ENCODE measurements at places on chromosomes 1 and 21.
A peak's percentile ranks its signal among the peaks of the same experiment; 100 is the strongest.

- DNase-seq, result no peak
Measured at GRCh38 chr1:195516036-195516435, 1092.2 kb downstream of the KCNT2 start.

- no peak for DNase-seq
Measured at GRCh38 chr1:48701445-48701844, 75.2 kb downstream of the BEND5 start.

DNA sequence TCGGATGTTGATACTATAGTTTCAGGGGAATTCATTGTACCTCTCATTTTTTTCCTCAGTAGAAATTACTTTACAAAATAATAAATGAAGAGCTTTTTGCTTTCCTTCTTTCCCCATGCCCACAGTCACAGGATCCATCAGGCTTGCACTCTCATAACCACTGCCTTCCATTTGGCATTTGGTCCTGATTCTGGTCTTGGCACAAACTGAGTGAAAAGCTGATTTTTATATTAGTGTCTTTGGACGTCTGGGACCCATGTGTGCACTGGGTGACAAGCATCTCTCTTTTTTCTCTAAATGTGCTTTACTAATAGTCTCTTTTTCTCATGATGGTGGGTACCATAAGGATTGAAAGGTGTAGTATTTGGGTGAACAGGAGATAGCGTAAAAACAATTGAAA, 2.8 kb downstream of the ELAVL4 start:
- DNase-seq, result no peak

GRCh38 chr1:185672719-185673360, 61.4 kb upstream of the HMCN1 start:
- no peak for DNase-seq

GRCh38 chr1:166925810-166926478, 49.4 kb downstream of the ILDR2 start:
- DNase-seq, result no peak

- no peak for DNase-seq
Measured at GRCh38 chr1:159068886-159069285, 7.7 kb downstream of the AIM2 start.

- DNase-seq, result no peak
Measured at GRCh38 chr1:102580806-102581205, 527.5 kb downstream of the COL11A1 start.

DNA sequence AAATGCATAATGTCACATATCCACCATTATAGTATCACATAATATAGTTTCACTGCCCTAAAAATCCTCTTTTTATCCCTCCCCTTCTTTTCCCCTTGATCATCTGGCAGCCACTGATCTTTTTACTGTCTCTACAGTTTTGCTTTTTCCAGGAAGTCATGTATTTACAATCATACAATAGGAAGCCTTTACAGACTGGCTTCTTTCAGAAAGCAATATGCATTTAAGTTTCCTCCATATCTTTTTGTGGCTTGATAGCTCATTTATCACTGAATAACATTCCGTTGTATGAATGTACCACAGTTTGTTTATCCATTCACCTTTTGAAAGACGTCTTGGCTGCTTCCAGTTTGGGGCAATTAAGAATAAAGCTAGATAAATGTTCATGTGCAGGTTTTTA, 14.3 kb upstream of the WDTC1 start:
- DNase-seq, result no peak

- no peak for DNase-seq
Measured at GRCh38 chr21:35007348-35007747, 41.8 kb downstream of the RUNX1 start.

GRCh38 chr1:213828867-213829266, 158.9 kb upstream of the PROX1 start:
- no peak for DNase-seq

DNA sequence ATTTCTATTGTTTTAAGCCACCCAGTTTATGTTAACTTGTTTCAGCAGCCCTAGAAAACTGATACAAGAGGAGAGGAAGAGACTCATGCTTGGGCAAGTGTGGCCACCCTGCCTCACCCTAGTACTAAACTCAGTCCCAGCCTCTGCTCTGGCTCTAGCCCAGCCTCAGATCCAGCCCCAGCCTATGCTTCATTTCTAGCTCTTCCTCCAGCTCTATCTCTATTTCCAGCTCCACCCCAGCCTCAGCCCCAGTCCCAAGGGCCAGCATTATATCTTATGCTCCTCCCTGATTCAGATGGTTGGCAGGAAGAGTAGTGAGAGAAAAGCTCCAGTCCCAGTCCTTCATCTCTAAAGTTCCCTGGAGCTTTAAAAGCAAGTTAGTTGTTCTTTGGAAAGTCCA, 535.5 kb downstream of the PTPRC start:
- no peak for DNase-seq

DNA sequence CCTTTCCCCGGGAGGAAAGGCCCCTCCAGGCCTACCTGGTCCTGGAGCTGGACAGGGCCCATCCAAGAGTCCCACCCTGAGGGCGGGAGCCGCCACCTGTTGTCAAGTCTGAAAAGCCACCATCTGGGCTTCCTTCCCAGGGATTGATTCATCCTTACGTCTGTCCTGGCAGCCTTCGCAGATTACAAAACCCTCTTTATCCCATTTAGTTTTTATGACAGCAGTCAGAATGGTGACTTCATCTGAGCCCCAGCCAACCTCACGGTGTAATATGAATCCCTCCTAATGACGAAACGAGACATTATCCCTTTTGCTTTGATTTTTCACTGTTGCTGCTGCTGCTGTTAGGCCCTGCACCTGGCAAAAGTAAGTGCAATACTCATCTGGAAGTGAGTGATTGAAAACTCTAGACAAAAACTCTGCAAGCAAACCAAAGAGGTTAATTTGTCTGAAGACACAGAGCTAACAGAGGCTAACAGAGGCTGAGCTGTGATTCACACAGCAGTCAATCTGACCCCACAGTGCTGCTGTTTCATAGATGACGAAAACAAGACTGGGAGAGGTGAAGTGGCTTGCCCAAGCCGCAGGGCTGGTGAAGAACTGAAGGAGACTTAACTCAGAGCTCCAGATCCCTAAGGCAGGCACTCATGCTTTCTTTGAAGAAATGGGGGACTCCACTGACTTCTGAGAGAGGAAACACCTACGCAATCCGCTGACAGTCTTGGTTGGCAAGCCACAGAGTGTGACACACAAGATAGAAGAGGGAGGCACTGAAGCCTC, 30.0 kb upstream of the S100A7 start:
- no peak for DNase-seq

- no peak for DNase-seq
Measured at GRCh38 chr1:6012529-6013318, 20.5 kb upstream of the NPHP4 start.

DNA sequence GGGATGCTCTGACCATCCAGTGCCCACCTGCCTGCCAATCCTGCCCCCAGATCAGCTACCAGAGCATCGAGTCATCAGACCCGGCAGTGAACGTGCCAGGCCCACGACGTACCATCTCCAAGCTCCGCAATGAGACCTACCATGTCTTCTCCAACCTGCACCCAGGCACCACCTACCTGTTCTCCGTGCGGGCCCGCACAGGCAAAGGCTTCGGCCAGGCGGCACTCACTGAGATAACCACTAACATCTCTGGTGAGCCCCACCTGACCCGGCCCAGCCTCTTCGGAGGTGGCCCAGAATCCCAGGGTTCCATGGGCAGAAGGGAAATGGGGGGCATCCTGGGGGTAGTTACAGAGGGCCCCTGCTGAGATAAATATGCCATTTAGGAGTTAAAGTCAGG, 43.1 kb downstream of the PTPRU start:
- DNase-seq, result no peak

DNA sequence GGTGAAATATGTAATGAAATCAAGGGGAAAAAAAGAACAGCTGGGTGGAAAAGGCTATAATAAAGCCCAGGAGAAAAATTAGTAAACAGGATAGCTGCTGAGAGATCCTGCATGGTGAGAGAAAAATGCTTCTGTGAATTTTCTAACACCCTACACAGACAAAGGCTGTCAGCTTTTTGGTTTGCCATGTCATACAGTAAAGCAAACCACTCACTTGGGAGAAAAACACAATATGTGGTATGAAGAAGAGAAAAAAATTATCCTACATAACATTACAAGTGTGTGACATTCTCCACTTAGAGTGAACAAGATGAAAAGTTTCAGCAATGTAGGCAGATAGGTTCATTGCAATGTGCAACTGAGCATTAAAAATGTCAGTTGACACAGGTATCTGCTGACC, 133.6 kb downstream of the PLPPR4 start:
- DNase-seq, result no peak

DNA sequence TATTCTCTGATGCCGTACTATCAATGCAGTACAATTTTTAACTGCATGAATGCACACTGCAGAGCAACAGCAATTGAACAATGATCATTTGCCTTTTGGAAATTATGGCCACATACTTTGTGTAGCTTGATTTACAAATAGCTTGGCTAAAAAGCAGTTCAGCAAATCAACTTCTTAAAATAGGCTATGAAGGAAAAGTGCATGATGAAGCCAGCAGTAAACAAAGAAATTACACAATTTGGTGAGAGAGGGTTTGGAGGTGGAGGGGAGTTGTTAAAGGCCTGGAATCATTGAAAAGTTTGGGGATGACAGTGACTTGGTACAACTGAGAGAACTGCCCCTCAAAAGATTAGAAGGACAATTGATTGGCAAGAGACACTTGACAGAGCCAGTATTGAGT, 6.5 kb downstream of the PIGM start:
- no peak for DNase-seq

- peak; percentile 15 for DNase-seq
Measured at GRCh38 chr21:46099476-46099875, 1.6 kb downstream of the COL6A2 start.

DNA sequence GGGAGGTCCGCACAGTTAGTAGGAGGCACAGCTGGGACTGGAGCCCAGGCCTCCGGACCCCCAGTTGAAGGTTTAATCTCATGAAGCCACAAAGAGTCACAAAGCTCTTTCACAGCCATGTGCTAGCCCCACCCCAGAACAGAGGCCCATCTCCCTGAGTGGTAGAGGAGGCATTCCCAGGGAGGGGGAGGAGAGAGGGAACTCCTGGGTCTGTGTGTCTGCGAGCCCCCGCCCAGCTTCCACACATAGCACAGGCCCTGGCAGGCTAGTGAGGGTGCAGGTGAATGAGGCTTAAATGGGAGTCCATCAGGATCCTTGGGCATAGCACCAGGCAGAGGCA, 197.8 kb downstream of the MATN1 start:
- no peak for DNase-seq

DNA sequence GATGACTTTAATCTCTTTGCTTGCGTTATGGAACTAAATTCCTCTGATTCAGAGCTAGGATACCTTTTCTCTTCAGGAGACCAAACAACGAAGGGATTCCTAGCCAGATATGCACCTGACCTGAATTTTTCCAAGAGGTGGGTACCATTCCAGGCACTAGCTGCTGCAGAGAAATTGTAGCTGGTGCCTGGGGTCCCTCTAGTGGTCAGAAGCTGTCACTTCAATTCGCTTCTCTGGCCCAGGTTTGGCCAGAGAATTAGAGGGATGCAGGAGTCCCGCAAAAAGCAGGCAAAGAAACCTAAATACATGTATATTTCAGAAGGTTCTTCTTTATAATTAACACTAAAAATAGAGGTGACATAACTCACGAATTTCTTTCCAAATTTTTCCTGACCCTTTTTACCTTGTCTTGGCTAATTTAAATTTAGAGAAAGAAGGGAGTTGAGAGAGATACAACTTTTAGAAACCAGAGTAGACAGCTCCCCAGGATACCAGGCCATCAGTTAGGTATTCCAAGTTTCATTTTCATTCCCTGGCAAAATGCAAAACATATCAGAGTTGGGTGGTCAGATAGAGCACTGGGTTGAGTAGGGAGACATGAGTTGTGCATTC, 9.6 kb downstream of the ACKR1 start:
- peak; percentile 35 for DNase-seq

DNA sequence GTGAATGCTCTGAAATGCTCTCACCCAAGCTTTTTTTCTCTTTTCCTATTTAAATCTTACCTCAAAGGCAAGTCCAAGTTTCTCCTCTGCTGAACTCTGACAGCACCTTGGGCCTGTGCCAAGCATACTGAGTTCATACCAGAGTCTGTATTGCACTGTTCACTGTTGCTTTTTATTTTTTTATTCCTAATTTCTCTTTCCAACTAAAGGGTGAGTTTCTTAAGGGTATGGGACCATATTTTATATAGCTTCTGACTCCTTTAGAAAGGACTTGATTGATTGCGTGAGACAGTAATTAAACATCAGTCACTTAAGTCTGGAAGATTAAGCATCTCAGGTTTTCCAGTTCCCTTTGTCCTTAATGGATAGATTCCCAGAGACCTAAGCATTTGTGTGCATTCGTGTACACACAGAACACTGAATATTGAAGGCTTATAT, 69.9 kb downstream of the CACHD1 start:
- DNase-seq, result no peak

GRCh38 chr1:111582644-111583618, 36.7 kb upstream of the RAP1A start:
- DNase-seq, result no peak

DNA sequence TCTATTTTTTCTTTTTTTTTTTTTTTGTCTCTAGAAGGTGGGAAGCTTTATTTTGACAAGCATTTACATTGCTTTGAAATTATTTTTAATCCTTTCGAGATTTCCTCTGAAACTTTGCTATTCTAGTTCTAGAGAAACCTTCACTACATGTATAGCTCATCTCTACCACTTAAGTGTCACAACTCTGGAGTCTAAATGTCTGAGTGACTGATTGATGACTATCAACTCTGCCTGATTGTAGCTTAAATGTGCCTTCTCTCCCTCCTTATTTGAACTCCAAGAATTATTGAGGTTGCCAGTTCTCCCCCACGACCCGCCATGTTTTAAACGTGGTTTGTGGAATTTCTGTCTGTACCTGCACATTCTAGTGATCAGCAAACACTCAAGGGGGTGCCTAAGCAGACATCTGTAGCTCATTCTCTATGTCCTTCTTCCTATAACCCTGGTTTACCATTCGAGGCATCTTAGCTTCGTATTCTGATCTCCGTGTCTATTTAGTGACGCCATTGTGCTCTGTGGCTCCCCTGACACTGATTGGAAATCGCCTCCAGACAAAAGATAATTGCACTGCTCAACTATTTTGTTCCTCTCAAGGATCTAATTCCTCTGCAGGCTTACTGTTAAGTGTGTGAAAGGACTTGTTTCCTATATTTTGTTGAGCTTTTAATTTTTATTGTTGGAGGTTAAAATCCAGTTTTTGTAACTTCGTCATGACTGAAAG, 1570.6 kb downstream of the BRINP3 start:
- no peak for DNase-seq

DNA sequence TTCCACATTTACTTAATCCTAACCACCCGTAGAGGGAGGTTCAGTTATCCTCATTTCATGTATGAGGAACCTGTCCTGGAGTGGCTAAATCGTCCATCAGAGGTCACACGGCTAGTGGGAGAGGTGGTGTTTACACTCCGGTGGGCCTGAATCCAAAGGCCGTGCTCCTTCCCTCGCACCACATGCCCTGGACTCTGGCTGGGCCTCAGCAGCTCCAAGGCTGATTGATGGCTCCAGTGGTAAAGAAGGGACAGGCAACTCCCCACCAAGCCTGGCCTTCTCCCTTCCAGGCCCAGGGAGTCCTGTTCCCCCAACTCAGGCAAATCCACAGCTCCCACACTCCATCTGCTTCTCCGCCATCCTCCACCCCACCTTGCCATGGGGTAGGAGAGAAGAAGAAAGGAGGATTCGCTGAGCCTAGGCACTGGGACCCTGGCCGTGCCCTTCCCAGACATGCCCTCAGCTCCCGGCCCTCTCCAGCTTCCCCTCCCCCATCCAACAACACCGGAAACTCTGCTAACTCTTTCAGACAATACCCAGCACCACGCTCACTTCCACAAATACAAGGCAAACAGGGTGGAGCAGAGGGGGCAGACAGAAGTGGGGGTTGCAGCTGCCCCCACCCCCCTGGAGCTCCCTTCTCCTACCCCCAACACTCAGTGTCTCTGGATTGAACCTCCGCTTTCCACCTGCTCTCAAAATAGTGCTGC, 10.9 kb downstream of the ARHGEF2 start:
- DNase-seq, result no peak

Data from activated CD8-positive, alpha-beta memory T cell treated with anti-CD3 and anti-CD28 coated beads, Interleukin-2, amount 50 U/mL, for 4 hours (primary cell).